ENCODE measurements at places on chromosomes 5 and 9.

GRCh38 chr9:97529363-97530076 lies 28.1 kb downstream of the TMOD1 start:
- DNase-seq, result no peak

GRCh38 chr9:11506980-11507379 lies 894.2 kb upstream of the PTPRD start:
- DNase-seq, result no peak

DNA sequence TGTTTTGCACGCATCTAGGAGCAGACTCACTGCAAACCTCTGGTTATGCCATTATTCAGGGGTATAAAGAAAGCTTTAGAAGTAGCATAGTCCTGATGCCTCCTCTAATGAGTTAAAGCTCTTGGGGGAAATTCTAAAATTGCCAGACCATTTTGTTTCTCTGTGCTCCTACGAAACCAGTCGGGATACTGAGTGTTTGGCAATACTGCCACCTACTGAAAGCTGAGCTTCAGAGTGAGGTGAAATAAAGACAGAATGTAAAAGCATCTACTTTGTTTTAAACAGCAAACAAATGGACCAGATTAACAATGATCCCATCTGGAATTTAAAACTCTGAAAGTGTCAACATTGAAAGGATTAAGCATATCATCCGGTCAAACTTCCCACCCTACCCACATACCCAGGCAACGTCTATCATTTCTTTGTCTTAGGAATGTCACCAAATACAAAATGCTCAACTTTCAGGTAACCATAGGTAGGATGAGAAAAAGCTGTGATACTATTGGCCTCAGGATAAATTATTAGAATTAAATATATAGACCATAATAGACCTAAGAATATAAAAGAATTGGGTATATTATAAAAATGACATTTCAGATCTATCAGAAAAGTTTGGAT lies 77.8 kb upstream of the SHISAL2B start:
- DNase-seq, result peak; percentile 26

- no peak for DNase-seq
These were observed 84.6 kb downstream of the VCAN start for GRCh38 chr5:83556190-83556589.

DNA sequence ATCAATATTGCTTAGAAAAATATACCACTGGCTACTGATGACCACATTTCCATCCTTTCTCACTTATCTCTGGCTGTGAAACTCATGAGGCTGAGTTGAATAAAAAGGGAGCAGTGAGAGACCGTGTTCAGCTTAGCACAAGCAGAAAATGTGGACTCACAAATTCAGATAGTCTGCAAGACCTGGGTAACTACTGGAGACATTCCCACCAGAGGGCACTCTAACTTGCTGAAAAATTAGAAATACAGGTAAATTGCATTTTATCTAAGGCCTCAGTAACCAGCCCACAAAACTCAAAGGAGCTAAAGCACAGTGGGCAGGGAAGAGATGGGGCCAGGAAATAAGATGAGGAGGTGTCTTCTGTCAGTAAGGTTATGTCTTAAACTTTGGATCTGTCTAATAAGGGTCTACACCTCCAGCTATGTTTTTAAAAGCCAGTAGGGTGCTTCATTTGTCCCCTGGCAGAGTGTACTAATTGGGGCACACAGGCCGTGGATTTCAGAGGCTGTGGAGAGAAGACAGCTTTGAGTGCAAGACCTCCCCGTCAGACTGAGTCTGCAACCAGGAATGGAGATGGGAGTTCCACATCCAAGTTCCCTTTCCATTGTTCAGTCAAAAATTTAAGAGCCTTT lies 8.7 kb upstream of the NDUFB6 start:
- peak; percentile 69 for DNase-seq

GRCh38 chr5:58940446-58940845 lies 357.6 kb downstream of the RAB3C start:
- no peak for DNase-seq

DNA sequence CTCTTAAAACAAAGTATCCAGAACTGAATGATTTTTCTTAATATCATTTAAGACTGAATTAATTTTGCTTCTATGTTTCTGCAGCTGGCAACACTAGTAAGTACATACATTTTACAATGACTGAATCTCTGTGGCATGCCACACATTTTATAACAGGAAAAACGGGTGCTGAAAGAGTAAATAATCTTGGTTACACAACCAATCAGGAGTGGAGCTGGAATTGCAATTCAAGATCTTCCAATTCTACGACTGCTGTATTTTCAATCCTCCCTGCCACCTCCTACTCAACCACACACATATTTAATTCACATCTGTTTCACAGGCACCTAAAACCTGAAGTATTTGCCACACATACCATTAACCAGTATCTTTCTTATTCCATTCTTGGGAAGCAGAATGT lies 52.7 kb upstream of the NR5A1 start:
- DNase-seq, result no peak

DNA sequence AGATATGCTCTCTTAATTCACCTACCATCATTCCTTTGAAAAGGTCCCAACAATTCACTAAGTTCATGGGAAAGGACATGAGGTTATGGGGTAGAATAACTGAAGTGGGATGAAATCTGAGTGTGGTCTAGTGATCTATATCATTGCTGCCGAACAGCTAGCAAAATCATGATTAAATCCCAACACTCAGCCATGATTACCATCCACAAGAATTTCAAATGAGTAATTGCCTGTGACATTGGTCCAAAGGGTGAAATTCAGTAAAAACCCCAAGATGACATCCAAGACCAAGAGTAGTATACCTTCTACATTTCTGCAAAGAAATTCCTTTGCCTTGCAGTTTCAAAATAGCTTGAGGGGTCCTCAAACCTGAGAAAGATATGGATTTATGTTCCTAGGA lies 225.6 kb downstream of the SPOCK1 start:
- no peak for DNase-seq

DNA sequence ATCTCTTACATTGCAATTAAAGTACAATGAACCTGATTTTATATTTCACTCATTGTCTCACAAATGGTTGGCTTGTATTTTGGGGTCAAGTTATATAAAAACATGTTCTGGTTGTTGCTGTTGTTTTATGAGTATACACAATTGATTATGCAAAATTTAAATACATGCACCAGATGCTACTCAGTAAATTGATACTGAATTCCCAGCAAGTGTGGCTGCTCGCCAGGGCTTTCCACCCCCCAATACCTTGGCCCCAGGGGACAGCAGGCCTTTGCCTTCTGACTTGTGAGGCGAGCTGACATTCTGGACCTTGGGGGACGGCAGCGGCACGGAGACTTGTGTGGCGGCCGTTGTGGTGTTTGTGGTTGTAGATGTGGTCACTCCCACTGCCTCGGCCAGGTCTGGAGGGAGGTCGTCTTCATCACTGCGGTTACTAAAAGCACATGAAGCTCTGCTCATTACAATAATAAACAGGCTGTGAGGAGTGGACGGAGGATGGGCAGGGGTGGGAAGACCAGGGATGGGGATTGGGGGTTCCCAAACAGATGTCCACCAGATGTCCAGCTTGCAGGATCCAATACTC lies 27.0 kb upstream of the FRRS1L start:
- no peak for DNase-seq

Measured in Jurkat, Clone E6-1 (cell line).